Urinary bladder (tissue), 4 donors: ENCODE measurements at places on chromosomes 3 and 15.

GRCh38 chr15:49621887-49622286 lies 1.0 kb downstream of the DTWD1 start:
- no peak for DNase-seq

DNA sequence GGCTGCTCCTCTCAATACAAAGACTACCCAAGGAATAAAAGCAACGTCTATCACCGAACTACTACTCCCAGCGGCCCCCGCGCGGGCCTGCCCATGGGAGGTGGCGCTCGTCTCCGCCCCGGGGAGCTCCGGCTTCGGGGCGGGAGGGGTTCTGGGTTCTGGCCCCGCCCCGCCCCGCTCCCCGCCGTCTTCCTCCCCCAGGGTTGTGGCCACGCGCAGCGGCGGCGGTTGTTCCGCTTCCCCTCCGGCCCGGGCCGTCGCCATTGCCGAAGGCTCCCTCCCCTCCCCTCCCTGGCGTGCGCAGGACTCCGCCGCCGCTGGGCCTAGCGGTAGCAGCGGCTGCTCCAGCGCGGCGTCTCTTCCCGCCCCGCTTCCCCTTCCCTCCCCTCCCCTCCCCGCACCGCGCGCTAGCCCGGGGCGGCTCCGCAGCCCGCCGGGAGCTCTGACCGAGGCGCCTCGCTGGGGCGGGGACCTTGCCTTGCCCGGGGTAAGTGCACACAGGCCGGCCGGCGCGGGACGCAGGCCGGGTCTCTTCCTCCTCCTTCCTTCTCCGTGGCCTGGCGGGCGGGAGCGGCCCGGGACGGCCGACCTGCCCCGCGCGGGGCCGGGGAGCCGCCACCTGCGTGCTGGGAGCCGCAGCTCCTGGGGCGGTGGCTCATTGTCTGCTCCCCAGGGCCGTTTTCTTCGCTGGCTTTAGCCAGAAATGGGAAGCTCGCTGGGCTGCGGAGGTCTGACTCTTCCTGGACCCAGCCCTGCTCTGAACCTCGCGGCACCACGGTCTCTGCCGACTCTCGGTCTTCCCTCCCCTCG lies at the start of gene PAK2:
TSS of gene PAK2 (plus strand) at position 187 of the 810 bp plus-strand sequence. CDS start 42,790 bp downstream, outside the sequence.
- DNase-seq: peak; percentile 66

- no peak for DNase-seq
Measured at GRCh38 chr3:154384479-154384878, 45.5 kb downstream of the GPR149 start.

DNA sequence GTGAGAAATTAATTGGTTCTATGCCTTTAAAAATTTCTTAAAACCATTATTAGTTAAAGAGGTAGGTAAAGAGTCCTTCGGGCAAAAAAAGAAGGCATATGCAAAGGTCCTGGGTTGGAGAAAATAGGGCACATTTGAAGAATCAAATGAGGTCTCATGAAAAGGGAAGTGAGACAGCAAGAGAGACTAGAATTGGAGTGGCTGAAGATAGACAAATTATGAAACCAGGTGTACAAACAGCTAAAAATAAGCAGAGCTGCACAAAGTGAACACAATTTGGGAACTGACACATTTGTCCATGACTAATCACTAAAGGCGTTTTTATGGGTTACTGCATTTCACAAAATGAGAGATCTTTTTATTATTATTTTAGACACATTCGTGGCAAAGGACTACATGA lies 581.2 kb downstream of the PYDC2 start:
- DNase-seq: no peak

GRCh38 chr3:69212411-69213160 lies 90.2 kb upstream of the LMOD3 start:
- DNase-seq: no peak

GRCh38 chr15:40161693-40162391 lies 973 bp downstream of the BUB1B start:
- no peak for DNase-seq

DNA sequence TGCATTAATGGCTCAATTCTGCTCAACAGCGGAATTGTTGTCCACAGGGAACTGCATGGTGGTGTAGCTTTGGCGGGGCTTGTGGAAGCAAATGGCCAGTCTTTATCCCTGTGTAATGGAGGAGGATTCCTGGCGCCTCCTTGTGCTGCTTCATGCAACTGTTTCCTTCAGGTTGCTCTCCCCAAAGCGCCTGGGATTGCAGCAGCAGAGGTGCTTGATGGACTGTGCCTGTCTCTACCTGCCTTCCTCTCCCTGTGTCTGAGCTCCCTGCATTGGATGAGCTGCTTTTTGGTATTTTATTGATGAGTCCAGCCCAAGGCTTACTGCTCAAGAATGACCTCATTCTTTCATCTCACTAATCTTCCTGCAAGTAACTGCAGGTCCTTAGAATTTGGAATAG lies 72.9 kb upstream of the NDN start:
- DNase-seq: no peak

- DNase-seq: peak; percentile 37
Measured at GRCh38 chr3:105518806-105519418, 152.2 kb downstream of the ALCAM start.
